ENCODE measurements at places on chromosomes 4 and X.

DNA sequence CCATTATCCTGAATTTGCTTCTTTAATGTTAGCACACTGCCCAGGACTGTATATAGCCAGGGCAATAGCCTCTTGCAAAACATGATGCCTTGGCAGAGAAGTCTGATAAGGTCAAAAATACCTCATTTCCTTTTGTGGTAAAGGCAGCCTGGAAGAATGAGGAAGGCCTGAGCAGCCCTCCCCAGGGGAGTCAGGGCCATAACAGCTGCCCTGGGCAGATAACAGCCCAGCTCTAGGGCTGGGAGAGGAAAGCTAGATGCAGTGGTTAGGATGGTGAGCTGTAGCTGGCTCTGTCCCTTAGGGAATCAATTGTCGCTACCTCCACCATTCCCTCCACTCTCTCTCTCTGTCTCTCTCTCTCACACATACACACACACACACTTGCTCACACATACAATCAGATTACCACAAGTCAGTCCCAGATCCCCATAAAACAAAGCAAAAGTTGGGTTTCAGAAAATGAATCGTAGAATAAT, 29.2 kb downstream of the EFHC2 start:
- no peak for DNase-seq

DNA sequence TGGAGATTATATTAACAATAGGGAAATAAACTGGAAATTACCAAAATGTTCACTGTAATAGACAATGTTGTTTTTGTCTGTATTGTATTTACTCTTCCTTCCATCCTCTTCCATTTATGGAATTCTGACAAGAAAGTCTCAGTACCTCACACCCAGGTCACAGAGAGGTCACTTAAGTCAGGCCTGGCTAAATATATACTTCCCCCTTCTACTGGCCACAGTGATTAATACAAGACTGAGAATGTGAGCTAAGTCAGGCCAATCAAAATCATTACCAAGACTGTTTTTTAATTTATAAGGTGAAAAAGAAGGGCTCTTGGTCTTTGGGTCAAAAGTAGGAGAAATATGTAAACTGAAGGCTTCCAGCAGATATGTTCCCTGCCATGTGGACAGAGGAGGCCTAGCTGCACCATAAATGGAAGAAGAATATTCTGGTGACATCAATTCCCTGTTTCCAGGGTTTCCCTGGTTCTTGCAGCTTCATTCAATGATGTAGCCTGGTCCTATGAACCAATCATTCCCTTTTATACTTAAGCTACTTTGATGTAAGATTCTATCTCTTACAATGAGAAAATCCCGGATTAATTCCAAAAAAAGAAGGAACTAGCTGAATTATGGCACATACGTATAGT, 64.3 kb downstream of the LRBA start:
- no peak for DNase-seq

- no peak for DNase-seq
Measured at GRCh38 chrX:13128104-13128503, 83.7 kb upstream of the FAM9C start.

- no peak for DNase-seq
Measured at GRCh38 chr4:122624205-122624604, 3.3 kb upstream of the IL21 start.

GRCh38 chr4:10021653-10022023, 341 bp upstream of the SLC2A9 start:
- DNase-seq, result no peak

DNA sequence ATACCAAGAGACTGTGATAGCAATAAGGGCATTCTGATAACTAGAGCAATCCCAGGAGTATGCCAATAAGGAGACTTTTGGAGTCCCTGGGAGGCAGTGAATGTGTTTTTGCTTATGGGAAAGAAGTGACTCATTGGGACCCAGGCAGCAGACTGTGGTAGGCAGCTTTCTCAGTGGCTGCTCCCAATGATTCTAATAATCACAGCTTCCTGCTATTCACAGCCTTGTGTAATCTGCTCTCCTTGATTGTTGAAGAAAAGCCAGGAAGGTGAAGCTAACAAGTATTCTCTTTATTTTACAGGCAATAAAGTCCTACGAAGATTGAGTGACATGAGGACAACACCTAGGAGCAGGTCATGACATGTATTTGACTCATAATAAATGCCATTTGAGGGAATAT, 70.3 kb upstream of the DDX60 start:
- DNase-seq, result no peak

DNA sequence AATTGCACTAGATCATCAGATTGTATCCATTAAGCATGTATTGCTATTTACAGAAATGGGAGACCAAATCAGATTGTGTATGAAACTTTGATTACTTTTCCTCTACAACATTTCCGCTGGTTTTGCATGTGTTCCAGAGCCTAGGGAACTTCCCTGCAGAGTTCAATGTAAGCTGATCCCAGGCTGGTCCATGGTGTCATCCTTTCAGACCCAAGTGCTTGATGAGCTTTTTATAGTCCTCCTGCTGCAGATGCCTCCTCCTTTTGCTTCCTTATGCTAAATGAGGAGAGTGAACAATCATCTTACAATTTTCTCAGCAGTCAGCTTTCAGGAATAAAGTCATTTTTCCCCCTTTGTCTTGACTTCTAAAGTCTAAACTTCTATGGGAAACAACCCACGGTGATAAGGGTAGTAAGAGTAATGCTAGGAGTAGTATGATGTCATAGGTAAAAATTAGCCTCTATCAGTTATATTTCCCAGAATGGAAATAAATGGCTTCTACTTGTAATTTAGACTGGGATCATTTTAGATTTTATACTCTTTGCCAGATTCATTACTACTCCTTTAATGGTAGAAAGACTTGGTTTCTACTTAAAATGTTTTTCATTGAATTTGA, 55.1 kb upstream of the SLC4A4 start:
- no peak for DNase-seq

DNA sequence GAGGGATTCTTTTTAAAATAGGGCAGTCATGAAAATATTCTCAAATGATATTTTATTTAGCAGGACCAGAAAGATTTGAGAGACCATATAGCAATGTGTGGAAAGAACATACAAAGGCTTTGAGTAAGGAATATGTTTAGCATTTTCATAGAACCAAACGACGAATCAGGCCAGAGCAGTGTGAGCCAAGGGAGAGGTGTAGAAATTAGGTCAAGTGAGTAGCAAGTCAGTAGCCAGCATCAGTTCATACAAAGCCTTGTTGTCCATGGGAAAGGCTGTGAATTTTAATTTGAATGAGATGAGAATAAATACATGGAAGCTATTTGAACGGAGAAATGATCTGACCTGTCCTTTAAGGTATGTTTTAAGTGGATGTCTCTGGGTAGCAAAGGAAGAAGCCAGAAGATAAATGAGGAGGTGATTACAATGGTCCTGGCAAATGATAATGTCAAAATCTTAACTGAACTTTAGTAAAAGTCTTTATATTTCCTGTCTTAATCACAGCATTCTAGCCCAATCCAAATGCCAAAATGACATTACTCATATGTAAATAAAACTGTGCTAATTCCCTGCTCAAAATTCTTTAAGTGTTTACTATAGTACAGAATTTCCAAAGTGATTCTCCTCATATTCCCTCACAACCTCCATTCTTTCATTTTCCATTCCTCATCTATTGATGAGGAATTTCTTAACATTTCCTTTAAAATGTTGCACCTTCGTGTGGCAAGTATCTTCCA, 155.7 kb upstream of the SLIT2 start:
- no peak for DNase-seq

- no peak for DNase-seq
Measured at GRCh38 chr4:19683426-19683825, 568.3 kb upstream of the SLIT2 start.

DNA sequence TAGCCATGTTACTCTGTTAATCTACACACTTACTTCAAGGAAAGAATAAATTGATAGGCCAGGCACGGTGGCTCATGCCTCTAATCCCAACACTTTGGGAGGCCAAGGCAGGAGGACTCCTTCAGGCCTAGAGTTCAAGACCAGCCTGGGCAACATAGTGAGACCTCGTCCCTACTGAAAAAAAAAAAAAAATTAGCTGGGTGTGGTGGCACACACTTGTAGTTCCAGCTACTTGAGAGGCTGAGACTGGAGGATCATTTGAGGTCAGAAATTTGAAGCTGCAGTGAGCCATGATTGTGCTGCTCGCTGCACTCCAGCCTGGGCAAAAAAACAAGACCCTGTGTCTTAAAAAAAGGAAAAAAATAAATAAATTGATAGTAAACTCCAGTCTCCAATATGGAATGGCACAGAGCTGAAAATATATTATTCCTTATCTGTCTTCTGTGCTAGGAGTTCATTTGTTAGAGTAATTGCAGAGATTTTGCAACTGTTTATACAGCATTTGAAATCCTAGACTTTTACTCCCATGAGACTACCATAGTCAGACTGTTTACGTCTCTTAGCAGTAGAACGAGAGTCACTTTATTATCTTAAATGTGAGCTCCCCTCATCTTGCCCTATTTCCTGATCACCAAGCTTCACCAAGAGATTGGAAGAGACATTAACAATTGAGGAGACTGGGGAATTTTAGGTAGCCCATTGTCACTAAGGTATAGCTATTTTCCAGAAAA, 18.8 kb upstream of the TMEM131L start:
- no peak for DNase-seq

DNA sequence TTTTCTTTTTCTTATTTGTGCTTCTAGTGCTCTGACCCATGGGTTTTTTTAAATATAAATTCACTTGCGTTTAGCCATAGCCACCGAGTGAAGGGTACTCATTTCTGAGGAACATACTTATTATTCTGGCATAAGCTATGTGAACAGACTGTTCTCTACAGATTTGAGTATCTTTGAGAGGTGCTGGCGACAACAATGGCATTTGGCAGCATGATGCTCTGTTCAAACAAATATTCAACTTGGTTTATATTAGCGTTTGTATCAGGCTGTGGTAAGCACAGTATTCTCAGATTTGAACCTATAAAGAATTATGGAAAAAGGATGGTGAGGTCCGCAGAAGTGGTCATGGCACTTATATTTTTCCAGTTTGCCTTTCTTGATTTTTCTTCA, 108.7 kb upstream of the LIMCH1 start:
- DNase-seq, result peak; percentile 58

DNA sequence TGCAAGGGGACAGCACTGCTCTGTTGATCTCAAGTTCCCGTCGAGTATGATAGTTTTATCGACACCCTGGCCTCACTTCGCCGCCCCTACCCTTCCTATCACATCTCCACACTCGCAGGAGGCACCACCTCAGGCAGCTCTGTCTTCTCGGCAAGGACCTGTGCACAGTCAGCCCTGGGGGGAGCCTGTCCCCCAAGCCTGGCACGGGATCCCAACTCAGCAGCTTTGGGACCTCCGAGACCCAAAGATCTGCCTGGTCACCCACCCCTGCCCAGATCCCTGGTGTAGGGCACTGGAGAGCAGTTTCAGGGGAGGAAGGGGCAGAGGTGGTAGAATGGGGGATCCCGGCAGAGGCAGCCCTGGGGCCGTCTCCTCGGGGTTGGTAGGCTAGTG, 18.0 kb upstream of the UBA1 start:
- no peak for DNase-seq

- DNase-seq, result no peak
Measured at GRCh38 chr4:148044912-148045352, 313.0 kb downstream of the ARHGAP10 start.

DNA sequence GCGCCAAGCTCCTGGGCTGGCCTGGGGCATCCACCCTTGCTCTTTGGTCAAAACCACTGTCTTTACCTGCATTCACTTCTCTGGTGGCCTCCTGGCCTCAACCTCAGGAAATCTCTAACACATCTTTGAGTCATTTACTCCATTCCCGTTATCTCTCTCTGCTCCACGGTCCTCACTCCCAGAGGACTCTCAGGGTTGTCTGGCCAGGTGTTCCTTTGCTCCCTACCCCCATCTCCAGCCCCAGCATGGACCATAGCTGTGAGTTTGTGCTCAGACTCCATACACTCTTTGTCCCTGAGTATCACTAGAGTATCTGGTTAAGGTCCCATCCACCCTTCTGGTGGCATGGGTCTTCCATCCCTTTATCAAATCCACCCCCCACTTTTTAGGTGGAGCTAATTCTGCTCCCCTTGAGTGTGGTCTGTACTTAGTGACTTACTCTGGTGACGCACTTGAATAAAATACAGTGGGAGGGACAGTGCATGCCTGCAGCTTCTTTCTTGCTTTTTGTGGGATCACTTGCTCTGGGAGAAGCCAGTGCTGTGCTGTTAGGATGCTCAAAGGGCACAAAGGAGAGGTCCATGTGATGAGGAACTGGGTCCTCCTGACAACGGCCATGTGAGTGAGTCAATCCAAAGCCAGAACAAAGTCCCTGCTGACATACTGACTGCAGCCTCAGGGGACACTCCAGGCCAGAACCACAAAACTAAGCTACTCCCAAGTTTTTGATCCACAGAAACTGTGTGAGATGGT, 44.3 kb downstream of the IGFBP7 start:
- DNase-seq, result no peak

GRCh38 chr4:94961420-94961819, 203.7 kb downstream of the BMPR1B start:
- no peak for DNase-seq

DNA sequence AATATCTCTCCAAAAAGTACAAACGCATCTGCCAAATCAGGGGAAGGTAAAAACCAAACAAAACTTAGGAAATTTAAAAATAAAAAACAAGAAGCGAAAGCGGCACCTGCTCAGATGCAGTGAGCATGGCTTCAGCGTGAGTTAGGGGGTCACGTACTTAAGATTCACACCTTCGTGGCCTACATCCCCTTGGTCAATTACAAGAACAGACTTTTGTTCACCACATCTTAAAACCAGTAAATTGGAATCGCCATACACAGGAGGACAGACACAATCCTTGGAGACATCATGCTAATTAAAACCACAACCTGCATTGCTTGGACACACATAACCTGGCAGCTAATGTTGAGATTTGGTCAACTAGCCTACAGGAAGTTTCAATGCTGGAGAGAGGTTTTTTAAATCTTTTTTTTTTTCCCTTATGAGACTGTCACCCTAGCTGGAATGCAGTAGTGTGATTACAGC, 12.5 kb upstream of the SEL1L3 start:
- no peak for DNase-seq

GRCh38 chr4:5972571-5972970, 45.7 kb downstream of the C4orf50 start:
- no peak for DNase-seq

- no peak for DNase-seq
Measured at GRCh38 chr4:4922441-4922840, 63.0 kb downstream of the MSX1 start.

DNA sequence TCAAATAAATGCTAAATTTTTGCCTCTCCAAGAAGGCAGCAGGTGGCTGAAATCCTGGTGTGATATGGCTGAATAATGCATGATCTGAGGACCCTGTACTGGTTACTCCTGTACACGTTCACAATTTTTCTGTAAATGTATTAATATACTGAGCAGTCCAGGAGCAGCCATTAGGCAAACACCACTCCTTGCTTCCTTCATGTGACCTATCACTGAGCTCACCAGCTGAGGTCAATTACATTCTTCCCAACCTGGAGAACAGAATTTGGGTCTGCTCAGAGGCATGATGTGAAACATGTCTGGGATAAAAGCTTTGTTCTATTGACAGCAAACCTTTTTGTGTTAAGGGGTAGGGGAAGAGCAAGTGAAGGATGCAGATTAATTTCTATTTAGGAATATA, 26.9 kb downstream of the RAB40AL start:
- DNase-seq, result no peak

GRCh38 chr4:42101446-42101975, 50.9 kb downstream of the BEND4 start:
- no peak for DNase-seq

All from NCI-H446 (cell line).